HFFc6 (cell line): ENCODE measurements at places on chromosomes 12 and 14.

- peak; percentile 10 for DNase-seq
These were observed 76.1 kb downstream of the RBM19 start for GRCh38 chr12:113889891-113890581.

GRCh38 chr14:22588526-22589095, 413 bp downstream of the DAD1 start:
- DNase-seq: no peak

DNA sequence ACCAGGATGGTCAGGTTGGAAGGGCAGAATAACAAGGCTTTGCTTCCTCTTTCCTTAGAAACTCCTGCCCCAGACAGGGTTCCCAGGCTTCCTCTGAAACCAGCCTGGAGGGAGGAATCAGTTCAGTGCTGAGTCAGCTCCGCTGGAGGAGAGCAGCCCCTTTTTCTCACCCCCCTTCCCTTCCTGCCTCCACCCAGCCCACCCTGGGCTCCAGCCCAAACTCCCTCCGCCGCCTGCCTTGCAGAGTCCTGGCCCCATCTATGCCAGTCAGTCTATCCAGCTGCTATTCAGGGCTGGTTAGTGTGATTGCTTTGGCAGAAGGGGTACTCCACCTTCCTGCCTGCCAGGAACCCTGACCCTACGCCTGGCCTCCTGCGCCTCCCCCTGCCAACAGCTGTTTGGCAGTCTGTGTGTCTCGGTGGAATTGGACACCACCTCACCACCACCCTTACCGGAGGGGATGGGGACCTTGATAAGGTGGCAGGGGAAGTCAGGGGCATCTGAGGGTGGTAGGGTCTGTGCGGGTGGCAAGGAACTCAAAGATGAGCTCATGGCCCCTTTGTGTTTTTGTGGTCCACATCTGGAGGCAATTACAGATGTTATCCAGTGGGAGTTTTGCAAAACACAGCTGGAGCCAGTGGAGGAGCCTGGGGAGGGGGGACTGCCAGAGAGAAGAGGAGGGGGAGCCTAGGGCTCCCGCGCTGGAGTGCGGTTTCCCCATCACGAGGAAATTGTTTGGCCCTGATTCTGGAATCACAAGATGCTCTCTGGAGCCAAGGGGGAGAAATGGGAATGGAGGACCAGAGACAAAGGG, 12.2 kb downstream of the MMP14 start:
- DNase-seq: peak; percentile 63

DNA sequence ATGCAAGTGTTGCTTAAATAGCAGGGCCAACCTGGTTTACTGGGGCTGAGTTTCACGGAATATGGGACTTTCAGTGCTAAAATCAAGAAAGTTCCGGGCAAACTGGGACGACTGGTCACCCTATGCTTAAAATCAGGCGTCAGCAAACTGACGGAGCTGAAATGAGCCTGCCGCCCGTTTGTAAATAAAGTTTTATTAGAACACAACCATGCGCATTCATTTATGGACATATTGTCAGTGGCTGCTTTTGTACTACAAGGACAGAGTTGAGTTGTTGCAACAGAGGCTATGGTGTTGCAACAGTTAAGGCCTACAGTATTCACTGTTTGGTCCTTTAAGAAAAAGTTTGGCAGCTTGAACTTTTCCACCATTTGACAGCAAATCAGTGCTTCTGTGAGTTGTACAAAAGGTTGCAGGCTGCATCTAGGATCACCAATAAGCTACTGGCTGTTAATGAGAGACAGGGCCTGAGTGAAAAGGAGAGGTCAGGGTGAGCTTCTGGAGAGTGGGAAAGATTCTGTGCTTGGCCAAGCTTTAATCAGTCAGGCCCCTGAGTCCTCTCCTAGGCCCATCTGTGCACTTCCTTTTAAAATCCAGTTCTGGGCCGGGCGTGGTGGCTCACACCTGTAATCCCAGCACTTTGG, 13.3 kb downstream of the SELPLG start:
- no peak for DNase-seq

- DNase-seq: no peak
These were observed 124.6 kb upstream of the PMCH start for GRCh38 chr12:102322254-102322653.

DNA sequence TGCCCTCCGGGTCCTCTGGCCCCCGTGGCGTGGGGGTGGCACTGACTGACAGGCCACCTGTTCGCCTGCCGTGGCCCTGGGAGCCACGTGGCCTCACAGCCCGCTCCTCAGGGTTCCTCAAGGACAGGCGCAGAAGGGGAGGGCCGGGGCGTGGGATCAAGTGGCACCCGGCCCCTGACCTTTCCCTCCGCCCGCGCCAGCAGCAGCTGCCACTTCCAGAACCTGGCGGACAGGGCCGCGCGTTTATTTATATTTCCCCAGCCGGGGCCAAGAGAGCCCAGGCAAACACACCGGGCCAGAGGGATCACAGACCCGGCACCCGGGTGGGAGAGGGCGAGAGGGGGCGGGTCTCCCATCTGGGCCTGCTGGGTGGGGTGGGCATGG, 92.6 kb downstream of the RFLNA start:
- no peak for DNase-seq

DNA sequence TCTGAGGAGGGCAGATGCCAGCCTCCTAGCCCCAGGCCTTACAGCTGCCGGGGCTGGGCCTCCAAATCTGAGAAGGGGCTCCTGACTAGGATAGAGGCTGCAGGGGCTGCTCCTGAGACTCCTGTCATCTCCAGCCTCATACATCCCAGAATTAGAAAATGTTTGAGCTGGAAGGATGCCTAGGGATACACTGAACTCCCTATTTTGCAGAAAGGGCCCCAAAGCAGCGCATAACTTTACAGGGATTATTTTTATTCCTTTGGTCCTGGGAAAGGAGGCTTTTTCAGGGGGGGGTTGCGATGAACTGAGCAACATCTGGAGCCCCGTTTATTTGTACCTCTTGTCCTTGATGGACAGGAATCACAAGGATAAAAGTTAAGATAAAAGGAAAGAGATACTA, 35.9 kb upstream of the SLC38A2 start:
- no peak for DNase-seq

- no peak for DNase-seq
These were observed 391.3 kb downstream of the EMP1 start for GRCh38 chr12:13587721-13588390.

- no peak for DNase-seq
These were observed 266.4 kb upstream of the G2E3 start for GRCh38 chr14:30292541-30292940.

GRCh38 chr14:71338153-71338552, 430.9 kb downstream of the PCNX1 start:
- no peak for DNase-seq

DNA sequence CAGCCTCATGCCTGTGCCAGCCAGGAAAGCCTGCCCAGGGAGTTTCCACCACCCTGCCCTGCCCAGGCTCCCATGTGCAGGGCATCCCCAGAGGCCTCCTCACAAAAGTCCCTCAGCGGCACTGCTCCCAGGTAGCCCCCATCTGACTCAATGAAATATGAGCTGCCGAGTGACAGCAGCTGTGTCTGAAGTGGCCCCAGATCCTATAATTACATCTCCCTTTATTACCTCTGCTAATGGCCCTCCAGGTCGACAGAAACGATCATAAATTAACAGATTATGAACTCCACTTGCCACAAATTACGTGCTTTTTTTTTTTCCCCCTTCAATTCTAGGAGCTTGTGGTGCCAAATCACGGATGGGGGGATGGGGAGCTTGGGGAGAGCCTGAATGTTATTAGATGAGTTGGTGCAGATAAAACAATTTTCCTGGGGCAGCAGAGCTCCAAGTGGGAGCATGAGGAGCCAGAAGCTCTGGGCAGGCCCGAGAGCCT, 110.4 kb downstream of the ESRRB start:
- DNase-seq: no peak
